ENCODE measurements at places on chromosomes 16 and 17.

DNA sequence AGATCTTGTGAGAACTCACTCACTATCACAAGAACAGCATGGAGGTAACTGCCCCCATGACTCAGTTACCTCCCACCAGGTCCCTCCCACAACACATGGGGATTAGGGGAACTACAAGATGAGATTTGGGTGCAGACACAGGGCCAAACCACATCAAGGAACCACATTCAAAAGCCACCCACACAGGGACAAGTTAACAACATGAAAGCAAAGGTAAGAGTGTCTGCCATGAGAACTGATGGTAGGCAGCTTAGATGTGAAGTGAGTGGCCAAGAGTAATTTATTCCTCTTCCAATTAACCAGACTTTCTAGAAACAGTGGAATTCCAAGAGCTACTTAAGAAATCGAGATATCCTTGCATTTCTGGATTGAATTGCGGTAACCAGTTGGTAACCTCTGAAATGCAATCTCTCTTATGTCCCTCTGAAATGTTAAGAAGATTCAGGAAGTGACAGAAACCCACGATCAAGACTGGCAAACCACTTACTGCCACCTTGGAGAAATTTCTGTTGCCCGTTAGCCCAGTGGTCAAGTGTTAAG is 167.4 kb upstream of the CACNG5 start:
- ATAC-seq, result no peak

DNA sequence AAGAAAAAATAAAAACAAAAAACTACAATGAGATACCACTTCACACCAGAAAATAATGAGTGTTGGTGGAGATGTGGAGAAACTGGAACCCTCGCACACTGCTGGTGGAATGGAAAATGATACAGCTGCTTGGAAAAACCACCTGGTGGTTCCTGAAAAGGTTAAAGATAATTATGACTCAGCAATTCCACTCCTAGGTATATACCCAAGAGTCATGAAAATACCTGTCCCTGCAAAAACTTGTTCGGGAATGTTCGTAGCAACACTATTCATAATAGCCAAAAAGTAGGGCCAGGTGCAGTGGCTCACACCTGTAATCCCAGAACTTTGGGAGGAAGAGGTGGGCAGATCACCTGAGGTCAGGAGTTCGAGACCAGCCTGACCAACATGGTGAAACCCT is 8.1 kb upstream of the ITGAE start:
- ATAC-seq, result no peak

DNA sequence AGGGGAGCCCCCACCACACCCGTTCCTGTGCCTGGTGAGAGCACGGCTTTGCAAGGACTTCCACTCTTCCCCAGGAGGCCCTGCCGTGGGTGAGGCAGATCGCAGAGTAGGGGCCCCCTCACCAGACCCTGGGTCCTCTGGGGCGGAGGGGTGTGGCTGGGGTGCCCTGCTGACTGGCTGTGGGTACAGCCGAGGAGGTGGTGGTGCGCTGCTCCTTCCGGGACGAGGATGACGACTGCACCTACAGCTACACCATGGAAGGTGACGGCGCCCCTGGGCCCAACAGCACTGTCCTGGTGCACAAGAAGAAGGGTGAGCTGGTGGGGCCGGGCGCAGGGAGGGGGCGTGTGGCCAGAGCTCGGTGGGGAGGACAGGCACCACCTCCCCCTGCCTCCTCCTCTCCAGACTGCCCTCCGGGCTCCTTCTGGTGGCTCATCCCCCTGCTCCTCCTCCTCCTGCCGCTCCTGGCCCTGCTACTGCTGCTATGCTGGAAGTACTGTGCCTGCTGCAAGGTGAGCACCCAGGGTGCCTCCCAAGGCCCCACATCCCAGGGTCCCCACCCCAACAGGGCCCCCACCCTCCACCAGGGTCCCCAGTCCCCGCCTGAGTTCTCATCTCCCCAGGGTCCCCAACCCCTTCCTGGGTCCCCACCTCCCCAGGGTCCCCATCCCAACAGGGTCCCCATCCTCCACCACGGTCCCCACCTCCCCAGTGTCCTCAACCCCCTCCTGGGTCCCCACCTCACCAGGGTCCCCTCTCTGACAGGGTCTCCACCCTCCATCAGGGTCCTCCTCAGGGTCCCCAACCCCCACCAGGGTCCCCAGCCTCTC is 16.1 kb downstream of the ITGB4 start:
- no peak for ATAC-seq

GRCh38 chr17:9839433-9839832 is 13.7 kb downstream of the GLP2R start:
- ATAC-seq, result no peak

DNA sequence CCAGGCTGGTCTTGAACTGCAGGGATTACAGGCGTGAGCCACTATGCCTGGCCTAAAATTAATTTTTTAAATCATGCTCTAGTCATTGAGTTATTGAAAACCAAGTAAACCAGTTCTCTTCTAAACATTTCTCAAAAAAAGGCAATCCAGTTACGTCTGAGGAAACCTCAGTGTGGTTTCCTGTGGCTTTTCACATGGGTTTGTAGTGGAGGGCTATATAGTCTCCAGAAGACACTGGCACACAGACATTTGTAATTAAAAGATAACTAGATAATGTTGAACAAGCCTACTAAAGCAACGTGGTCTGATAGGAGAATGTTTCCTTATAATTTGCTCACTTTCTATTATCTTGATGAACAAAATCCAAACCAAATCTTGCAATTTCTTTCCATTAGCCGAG is 5.2 kb upstream of the TOB1 start:
- no peak for ATAC-seq

All from SK-N-SH treated with all-trans-retinoic acid at 6 μM for 48 hours (cell line).